ENCODE measurements at places on chromosomes 12 and 14.

DNA sequence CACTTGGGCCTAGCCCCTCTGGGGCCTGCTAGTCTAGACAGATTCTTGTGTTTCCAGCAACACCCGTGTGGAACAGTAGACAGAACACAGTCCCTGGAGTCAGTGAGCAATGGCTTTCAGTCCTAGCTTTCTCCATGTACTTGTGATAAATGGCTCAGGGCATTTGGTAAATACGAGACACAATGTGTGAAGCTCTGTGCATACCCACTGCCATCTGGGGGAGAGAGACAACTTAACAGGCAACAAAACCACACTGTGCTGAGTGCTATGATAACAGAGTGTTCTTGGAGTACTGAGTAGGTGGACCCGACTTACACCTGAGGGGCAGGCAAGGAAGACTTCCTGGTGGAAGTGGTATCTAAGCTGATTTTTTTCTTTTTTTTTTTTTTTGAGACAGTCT lies 86.3 kb upstream of the TBX3 start:
- DNase-seq = no peak

DNA sequence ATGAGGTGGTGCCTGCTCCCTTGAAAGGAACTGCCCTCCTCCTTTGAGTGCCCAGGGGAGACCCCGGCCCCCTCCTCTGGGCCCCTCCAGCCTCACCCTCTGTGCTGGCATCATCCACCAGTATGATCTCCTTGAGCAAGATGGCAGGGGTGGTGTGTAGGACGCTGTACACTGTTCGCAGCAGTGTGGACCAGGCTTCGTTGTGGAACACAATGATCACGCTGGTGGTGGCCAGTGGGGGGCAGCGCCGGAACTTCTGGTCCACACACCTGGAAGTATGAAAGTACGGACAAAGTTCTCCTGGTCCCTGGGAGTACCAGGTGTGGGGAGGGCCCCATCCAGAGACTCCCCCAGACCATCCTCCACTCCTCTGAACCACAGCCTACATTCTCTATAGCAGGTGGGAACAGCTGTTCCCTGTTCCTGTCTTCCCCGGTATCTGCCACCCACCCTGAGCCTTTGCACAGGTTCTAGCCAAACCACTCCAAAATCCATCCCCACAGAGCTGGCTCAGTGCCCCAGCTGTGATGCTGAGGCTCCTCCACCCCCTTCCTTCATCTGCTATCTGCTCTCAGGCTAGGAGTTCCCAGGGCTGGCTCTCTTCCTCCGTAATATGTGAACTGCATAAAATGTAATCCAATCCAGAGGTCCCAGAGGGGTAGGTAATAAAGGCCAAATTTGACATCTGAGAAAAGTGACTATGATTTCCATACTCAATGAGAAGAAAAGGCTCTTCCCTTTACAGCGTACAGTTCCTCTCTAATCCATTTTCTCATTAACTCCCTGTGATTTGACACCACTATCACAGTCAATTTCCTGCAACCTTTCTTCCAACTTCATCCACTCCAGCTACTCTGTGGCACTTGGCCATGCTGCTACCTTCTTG lies 13.9 kb downstream of the GALNT6 start:
- no peak for DNase-seq

GRCh38 chr14:104729835-104730181 lies 5.8 kb downstream of the ADSS1 start:
- no peak for DNase-seq

DNA sequence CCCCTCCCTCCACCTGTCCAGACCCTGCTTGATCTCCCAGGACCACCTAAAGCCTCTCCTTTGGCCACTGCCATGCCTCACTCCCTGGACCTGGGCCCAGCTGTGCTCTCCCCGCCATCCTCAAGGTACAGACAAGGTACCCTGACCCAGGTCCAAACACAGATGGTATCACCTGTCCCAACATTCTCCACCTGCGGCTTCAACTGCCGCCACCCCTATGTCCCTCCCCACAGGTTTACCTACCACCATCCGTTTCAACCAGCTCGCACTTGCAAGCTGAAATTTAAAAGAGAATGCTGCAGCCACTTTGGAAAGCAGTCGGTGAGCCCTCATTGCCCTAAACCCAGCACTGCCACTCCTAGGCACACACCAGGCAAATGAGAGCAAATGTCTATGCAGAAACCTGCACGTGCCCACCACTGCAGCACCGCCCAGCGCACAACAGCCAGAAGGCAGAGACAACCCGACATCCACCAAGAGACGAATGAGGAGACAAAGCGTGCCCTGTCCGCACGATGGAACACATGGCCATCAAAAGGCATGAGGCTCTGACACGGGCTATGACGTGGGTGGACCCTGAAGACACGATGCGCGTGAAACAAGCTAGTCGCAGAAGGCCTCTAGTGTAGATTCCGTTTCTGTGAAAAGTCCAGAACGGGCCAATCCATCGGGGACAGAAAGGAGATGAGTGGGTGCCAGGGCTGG lies 71.0 kb downstream of the RFLNA start:
- DNase-seq = no peak

- DNase-seq = no peak
Measured at GRCh38 chr12:80714846-80715245, 1.9 kb upstream of the MYF5 start.

- no peak for DNase-seq
Measured at GRCh38 chr12:91099341-91099740, 12.0 kb downstream of the LUM start.

All from hematopoietic multipotent progenitor cell treated with erythropoietin and hydrocortisone succinate and interleukin-3 and kit ligand, for 17 days (in vitro differentiated cells).